Activated CD8-positive, alpha-beta memory T cell treated with anti-CD3 and anti-CD28 coated beads, Interleukin-2, amount 50 U/mL, for 4 hours (primary cell): ENCODE measurements at places on chromosomes 1 and 21.

- DNase-seq = no peak
Observed at GRCh38 chr1:171220581-171221054, 27.7 kb upstream of the FMO1 start.

DNA sequence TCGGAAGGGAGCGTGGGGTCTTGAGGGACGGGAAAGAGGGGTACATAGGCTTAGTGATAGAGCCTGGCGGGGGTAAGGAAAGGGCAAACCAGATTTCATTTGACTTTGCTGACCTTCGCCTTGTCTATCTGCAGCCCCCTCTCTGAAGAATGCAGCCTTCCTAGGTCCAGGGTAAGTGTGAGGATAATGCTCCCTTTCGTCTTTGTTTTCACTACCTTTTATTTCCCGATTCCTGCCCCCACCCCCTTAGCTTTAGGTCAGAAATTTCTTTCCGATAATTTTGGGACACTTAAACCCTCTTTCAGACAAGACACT lies 396 bp downstream of the ATP5PB start:
- no peak for DNase-seq

GRCh38 chr1:208134491-208134890 lies 109.7 kb downstream of the PLXNA2 start:
- no peak for DNase-seq

GRCh38 chr1:208595236-208595635 lies 351.1 kb upstream of the PLXNA2 start:
- DNase-seq = no peak

DNA sequence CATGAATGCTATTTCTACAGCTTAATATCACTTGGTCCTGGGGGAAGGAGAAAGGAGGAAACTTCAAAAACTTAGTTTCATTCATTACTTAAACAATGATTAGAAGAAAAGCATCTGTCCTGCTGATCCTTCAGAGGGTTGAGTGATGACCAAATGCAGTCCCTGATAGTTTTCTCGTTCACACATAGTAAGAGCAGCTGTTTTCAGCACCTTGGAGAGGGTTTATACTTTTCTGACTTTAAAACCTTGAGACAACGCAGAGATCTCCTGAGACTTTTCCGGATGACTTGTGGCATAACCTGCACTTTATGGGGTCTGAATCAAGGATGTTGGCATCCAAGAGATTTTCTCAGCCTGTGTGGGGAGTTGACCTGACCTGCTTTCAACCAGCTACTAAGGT lies 94.0 kb upstream of the KCND3 start:
- DNase-seq = no peak

DNA sequence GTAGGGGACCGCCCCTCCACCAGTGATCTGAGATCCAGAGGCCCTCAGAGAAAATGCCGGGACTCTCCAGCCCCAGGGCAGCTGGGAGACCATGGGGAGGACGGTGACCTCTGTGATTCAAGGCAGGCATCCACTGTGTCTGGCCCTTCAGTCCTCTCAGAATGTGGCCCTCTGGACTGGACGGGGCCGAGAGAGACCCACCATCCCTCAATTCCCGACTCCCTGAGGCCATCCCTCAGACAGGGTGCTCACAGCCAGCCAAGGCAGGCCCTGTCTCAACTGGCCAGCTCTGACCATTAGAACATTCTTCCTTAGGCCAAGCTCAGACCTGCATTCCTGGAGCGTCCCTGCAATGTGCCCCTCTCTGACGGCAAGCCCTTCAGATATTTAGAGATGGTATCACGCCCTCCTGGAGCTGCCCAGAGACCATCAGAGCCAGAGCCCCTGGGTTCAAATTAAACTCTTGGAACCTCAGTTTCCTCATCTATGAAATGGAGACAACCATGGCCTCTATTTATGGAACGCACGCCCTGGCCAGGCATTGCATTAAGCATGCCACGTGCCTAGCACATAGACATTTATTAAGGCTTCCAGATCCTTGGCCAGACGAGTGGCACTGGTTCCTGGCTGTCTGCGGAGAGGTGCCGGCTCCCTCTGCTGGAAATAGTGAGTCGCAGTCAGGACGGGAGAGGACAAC lies 9.6 kb upstream of the EPS8L3 start:
- peak; percentile 52 for DNase-seq

- no peak for DNase-seq
Observed at GRCh38 chr21:32337206-32337605, 38.6 kb downstream of the MRAP start.

DNA sequence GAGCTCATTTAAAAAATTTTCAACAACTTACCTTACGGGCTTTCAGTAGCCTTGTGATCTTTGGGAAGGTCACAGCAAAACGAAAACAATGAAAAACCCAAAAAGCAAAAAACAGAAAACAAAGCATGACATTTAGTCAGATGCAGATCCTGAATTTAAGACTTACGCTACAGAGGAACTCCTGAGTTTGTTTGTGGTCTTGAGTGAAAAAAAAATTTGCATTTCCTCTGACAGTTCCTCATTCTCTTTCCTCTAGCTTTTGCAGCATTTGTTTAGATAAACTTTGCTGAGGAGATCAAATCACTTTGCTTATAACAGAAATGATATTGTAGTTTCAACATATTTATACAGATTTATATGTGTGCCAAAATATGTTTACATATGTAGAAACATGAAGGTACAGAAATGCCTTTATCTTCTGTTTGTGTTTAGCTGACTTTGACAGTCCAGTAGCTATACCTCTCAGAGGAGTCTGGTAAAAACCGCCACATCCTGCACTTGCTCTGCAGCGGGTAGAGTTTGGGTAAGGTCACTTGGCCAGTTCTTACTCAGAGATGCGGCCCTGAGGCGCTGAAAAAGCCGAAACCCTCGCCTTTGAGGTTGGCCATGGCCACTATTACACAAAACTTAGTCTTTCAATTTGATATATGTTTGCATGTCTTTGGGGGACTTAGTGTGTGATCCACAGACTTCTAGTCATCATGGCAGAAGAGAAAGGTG lies 142.5 kb downstream of the TNR start:
- DNase-seq = no peak

- no peak for DNase-seq
Observed at GRCh38 chr1:34713443-34713842, 41.4 kb upstream of the GJB5 start.

GRCh38 chr1:169722779-169723178 lies 11.1 kb downstream of the SELE start:
- no peak for DNase-seq

GRCh38 chr1:63723602-63724001 lies 50.2 kb upstream of the ROR1 start:
- DNase-seq = no peak

- no peak for DNase-seq
Observed at GRCh38 chr1:43653339-43653738, 3.4 kb downstream of the KDM4A start.

DNA sequence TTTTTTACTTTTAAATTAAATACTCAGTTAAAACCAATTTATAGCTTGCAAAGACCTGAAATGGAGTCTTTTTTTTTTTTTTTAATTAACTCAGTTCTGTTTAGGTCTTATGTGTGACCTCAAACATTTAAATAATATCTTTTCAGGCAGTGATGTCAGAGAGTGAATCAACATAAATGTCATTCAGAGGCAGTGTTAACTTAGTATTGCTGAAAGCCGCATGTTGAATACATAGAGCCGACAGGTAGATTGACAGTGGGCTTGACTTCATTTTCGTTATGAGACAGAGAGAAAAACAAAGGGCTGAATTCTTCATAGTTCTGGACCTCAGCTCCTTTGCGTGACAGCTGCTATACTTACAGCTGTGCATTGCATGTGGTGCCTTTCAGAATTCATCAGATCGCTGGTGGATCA lies 51.5 kb downstream of the PRDM2 start:
- DNase-seq = no peak

DNA sequence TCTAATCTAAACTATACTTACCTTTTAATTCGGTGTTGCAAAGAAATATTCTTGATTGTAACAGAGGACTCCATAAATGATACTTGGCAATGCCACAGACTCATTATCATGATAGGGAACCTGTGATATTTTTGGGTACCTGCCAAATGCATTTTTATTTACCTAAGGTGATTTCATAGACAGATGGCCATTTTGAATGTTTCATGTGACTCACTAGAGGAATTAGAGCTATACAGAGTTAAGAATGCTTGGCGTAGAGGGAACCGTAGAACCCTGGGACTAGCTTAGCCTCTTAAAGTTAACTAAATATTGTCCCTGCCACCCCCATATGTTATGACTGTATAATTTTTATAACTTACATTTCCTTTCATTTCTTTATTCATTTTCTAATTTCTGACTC lies 136.1 kb downstream of the DISP1 start:
- no peak for DNase-seq

- no peak for DNase-seq
Observed at GRCh38 chr1:81999364-81999763, 198.6 kb downstream of the ADGRL2 start.
